ENCODE measurements at places on chromosomes 5 and 9.

DNA sequence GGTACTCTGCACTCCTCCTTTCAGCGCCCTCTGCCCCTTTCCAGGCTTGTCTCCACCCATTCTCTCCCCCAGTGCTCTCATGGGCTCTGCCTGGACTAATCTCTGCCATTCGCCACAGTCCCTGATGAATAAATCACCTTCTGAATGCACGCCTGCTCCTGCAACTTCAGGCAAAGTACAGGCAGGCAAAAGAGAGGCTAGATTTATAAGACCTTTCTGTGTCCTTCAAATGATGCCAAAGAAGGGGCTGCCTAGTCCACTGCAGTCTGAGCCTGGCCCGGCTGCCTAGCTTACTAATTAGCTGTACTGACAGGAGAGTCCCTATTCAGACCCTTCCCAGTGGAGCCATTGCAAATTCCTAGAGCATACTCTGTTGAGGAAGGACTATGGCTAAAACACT, 7.4 kb downstream of the FGF1 start:
- DNase-seq, result no peak

- peak; percentile 28 for DNase-seq
Measured at GRCh38 chr9:5578018-5578697, 50.7 kb upstream of the RIC1 start.

DNA sequence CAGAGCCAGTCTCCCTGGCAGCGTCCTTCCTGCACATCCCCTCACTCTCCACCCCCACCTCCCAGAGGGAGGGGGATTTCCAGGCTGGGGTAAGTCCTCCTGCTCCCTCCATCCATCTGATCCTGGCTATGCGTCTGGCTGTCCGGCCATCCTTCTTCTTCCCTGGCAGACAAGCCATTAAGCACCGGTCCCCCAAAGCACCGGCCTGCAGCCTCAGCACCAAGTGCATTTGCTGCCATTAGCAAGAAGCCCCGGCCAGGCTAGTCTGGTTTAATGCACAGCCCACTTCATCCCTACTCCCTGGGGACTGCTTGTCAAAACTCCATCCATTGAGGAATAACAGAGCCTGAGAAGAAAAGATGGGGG, 208.7 kb upstream of the IER5L start:
- DNase-seq, result no peak

GRCh38 chr9:121634329-121635261, 16.8 kb upstream of the DAB2IP start:
- peak; percentile 49 for DNase-seq

- no peak for DNase-seq
Measured at GRCh38 chr9:16241231-16241630, 629.2 kb downstream of the BNC2 start.

DNA sequence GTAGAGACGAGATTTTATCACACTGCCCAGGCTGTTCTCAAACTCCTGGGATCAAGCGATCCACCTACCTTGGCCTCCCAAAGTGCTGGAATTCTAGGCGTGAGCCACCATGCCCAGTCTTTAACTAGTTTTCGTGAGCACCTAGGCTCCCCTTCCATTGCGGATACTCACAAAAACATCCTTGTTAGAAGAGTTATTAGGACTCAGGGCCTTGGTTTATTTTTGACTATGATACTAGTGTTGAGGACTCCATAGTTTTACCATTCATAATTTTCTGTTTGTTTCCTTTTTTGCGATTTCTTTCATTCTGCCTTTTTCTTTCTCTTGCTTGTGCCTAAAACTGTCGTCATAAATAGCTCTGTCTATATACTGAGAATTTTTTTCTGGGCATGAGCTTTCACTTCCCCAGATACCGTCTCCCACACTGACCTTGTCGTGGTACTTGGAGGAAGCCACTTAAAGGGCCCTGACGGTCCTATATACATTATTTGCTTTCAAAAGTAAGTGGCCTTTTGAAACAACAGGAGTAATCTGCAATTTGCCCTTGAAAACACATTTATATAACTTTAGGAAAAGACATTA, 5.2 kb downstream of the F2R start:
- DNase-seq, result no peak

DNA sequence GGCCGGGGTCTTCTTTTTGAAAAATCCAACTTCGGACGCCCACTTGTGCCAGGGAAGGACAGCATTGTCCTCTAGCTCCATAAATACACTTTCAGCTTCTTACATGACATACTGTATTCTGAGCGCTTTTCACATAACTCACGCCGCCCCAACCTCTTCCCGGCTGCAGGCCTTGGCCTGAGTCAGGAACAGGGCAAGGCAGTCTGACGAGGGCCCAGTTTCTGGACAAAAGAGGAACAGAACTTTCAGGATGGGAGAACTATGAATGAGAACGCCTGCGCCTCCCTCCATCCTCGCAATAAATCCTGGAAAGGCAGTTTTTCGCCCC, 650 bp downstream of the DCTN4 start:
- DNase-seq, result no peak

DNA sequence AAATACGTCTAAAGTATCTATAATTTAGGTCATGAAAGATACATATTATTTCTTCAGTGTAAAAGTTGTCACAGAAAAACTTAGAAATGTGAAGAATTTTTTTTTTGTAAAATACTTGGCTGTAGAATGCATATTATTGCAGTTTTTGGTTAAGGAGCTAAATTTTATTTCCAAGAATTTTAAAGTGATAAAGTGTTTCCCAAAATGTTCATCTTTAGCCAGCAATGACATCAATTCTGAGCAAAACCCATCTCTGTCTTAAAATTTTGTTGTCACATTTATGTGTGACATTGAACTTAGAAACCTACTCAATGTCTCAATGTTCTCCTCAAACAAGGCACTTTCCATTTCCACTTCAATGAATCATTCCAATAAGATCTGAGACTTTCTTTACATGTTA, 47.8 kb upstream of the RPS23 start:
- no peak for DNase-seq

DNA sequence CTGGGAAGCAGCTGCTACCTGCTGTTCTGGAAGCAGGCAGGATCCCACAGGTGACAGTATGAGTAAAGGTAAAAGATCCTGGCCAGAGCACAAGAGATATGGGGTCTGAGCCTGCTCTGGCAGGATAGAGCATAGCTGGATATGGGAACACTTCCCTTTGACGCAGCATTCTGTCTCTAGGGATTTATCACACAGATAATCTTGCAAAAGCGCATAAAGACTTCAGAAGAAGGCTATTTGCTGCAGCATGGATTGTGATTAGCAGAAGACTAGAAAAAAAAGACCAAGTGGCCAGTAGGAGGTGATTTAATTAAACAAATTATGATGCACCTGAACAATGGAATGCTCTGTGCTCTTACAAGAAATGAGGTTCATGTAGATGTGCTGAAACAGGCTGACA, 52.4 kb upstream of the PWWP2A start:
- DNase-seq, result no peak

- no peak for DNase-seq
Measured at GRCh38 chr5:89071941-89072331, 189.0 kb upstream of the MEF2C start.

DNA sequence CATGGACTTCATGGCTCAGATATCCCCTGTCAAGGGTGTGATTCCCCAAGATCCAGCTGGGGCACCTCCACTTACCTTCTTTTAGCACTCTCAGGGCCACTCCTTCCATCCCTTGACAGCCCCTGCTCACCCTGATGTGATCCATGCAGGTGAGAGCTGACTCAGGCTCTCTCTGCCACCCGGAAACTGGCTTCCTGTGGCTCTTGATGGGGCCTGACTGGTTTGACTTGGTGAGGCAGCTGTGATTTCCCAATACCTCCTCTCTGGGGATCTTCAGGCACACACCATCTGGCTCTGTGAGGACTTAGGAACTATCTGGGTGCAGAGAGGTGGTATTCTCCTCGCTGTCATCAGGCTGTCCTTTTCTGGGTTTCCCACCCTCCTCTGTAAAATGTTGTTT, 7.9 kb upstream of the FAT2 start:
- DNase-seq, result no peak

- no peak for DNase-seq
Measured at GRCh38 chr9:127279717-127280285, 15.2 kb downstream of the GARNL3 start.

DNA sequence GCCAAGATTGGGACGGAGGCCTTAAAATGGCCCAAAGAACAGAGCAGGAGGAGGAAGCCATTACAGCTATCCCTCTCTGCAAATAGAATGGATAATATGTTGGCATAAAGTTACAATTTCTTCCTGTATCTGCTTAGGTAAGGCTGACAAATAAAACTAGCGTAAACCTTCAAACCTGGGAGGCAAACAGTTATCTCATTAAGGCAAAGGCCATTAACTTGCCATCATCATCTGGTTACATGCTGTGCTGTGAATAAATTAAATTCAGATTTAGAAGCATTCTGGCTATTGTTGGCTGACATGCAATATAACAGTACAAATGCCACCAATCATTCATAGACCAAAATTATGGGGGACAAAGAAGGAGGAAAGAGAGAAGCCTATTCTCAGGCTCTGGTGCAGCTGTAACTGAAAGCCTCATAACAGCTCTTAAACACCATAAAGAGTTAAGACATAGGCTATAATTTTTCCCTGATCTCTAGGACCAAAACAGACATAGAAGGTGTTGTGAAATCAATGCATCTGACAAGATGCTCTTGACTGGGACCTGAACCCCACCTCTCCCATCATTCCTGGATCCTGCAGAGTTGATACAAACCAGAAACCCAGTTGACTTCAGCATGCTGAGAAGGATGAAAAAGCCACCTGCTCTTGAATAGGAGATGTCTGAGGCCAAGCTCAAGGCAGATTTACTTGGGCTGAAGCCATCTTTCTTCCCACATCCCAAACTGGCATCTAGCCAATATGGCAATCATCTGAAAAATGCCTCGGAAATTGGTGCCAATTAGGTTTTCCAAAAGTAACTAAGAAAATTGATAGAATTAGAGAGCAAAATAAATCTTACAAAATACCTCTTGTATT, 62.5 kb downstream of the PLCXD3 start:
- no peak for DNase-seq

DNA sequence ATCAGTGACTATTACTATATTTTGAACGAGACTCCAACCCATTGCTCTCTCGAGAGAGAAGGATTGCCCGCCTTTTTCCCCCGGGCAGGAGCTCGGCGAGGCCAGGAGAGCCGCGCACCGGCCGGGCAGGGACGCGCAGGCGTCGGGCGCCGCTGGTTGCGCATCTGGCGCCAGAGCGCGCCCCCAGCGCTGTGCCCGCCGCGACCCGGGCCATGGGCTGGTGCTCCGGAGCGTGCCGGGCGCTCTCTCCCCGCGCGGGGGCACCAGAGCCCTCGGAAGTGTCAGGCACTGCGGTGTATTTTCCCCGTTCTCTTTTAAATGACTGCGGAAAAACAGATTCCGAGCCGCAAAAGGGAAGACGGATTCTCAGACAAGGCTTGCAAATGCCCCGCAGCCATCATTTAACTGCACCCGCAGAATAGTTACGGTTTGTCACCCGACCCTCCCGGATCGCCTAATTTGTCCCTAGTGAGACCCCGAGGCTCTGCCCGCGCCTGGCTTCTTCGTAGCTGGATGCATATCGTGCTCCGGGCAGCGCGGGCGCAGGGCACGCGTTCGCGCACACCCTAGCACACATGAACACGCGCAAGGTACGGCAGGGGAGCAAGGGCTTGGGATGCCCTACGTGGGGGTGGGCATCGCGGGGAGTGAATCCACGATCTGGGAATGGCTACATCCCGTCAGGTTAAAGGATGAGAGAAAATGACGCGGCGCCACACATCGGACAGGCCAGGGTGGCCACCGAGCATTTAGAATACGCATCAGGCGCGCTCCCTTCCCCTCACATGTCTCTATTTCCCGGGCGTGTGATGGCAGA, 1.1 kb upstream of the NTRK2 start:
- DNase-seq, result peak; percentile 90

DNA sequence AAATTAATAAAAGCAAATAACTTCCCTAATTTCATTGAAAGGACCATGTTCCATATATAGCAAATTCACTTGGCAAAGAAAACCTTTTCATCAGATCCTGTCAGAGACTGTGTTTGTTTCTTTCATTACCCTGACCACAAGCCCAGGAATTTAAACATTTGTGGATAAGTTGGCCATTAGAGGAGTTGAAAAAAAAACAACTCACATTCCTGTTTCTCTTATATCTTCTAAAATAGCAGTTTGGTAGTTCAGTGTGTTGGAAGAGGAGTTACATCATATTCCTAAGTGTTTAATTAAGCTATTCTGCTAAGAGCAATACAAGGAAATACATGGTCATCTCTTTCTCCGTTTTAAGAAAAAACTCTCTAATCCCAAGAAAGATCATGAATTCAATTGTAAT, 505.6 kb downstream of the TLE1 start:
- peak; percentile 86 for DNase-seq

GRCh38 chr5:89998519-89999305, 410.8 kb downstream of the CETN3 start:
- DNase-seq, result no peak

GRCh38 chr9:89576404-89576839, 28.4 kb upstream of the GADD45G start:
- DNase-seq, result peak; percentile 45

GRCh38 chr5:36066540-36067210, at the start of gene UGT3A2:
TSS of gene UGT3A2 (minus strand) at chr5:36066882. CDS start at chr5:36066789, 93 bp downstream.
- DNase-seq, result no peak

DNA sequence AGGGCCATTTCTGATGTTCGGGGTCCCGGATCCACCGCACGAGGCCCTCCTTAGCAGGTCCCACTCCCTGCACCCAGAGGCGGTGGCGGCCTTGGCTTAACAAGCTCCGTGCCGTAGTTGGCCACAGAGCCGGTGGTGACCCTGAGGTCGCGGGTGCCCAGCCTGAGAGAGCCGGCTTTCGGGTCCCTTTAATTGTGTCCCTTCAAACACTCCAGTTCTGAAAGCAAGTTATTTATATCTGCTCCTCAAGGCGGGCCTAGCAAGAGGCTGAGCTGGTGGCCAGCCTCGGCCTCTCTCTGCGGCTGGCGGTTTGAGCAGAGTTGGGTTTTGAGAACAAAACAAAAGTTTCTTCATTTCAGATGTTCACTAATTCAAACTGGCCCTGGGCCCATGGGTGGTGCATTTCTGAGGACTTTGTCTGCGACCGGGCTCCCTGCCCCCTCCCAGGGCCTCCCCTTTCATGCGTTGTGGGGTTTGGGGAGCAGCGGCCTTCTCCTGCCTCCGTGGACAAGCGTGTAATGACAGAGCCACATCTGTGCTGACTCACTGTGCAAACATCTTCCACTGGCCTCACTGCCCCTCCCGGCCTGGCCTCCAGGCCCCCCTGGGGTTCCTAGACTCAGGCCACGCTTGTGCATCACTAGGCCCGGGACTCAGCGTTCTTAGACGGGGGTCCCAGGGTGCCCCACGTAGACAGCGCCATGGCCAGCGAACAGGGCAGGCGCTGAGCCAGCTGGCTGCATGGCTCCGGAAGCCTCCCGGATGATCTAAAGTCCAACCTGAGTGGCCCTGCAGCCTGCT, 49.4 kb upstream of the COL5A1 start:
- DNase-seq, result peak; percentile 75

DNA sequence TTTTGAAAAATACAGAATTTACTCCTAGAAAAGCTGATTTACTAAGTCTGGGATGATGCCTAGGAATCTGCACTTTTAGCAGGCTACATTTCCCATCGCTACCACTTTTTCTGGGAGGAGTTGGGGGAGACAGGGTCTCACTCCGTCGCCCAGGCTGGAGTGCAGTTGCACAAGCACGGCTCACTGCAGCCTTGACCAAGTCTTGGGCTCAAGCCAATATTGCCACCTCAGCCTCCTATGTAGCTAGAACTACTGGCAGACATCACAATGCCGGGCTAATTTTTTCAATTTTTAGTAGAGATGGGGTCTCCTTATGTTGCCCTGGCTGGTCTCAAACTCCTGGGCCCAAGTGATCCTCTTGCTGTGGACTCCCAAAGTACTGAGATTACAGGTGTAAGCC, 85.9 kb downstream of the NR6A1 start:
- no peak for DNase-seq

- DNase-seq, result no peak
Measured at GRCh38 chr5:84281383-84281782, 103.3 kb downstream of the EDIL3 start.

All from astrocyte of the hippocampus (primary cell).